GM12891 (cell line): ENCODE measurements at places on chromosomes 3 and 15.
A peak's percentile ranks its signal among the peaks of the same experiment; 100 is the strongest.

DNA sequence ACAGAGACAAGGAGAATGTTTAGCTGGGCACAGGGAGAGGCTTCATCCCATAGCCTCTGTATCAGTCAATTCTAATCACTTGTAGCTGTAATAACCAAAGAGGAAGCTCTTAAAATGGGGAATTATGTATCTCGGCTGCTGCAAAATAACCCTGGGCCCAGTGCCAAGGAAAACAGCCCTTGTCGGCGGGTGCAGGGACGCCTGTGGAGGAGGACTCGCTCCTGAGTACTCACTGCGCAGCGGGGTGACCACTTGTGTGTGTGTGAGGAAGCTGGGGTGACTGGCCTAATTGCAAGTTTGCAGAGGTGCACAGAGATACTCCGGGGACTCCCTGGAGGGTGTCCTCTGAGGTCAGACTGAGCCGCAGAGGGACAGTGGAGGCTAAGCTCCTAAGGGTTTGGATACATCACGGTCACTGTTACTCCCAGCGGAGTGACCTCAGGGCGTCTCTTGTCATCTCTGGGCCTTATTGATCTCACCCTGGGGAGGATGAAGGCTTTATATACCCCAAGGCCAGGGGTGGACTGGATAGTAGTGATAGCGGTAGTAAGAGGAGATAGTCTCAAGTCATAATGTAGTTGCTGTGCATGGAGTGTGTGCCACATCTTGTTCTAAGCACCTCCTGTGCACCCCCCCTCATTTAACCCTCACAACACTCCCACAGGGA lies 37.2 kb downstream of the SLC6A6 start:
- no peak for DNase-seq

DNA sequence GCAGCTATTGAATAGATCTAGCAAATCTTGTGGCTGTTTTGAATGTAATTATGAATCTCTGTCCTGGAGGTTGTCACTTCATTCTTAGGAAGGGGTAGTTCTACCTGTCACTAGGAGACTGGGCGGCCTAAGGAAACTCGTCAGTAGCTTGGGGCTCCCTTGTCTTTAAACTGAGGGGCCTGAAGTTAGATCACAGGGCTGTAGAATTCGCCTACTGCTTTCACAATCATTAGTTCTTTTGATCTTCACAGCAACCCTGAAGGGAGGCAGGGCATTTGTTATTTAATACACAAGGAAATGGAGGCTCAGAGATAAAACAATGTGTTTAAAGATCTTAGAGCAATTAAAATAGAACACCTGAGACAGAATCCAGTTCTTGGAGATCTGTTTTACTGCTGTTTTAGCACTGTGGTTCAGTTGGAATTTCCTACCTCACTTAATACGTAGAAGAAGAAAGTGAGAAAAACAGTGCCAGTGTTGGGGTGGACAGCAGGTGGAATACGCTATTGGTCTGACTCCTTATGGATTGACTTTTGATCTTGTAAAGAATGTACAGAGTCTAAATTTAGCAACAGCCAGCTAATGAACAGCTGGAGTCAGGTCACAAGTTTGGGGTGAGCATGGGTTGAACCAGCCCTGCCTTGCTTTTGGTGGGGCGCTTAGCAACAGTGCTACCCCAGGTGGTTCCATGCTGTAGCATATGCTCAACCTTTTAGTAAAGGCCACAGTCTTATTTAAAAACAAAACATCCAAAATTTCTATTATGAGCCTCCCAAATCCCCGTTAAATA lies 71.4 kb upstream of the BHLHE40 start:
- no peak for DNase-seq

DNA sequence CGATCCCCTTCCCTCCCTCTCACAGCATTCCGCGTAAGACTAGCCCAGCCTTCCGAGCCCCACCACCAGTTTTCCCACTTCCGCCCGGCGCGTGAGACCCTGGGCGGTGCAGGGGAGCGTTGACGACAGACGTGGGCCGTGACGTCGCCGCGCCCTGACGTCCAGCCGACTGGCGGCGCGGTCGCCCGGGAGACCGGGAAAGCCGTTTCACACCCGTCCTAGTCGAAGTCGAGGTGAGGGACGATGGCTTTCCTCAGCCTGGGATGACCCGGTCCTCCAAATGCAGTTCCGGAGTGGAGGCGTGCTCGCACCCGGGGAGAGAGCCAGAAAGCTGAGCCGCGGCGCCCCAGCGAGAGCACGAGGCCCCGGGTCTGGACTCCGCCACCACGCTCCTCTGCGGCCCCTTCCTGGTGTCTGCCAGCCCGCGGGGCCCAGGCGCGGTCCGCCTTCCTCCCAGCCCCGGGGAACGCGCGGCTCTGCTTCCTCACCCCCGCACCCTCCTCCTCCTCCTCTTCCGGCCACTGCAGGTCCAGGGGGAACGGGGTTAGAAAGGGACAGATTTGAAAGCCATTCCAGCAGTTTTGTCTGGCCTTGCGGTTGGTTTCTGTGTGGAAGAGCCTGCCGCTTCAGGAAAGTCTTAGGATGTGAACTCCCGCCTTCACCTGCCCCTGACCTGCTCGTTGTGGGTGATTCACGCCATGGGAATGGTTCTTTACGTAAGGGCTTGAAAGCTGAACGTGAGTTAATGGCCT lies at the start of gene LEKR1:
Gene LEKR1, plus strand, starts transcription at position 210 of the 752 bp plus-strand sequence. CDS start 2,977 bp downstream, outside the sequence.
- DNase-seq, result peak; percentile 74

- peak; percentile 68 for DNase-seq
Observed at GRCh38 chr15:66293419-66294156, at the start of gene DIS3L. Gene DIS3L (plus strand): TSS chr15:66293568. CDS start chr15:66293597, 29 bp downstream.

DNA sequence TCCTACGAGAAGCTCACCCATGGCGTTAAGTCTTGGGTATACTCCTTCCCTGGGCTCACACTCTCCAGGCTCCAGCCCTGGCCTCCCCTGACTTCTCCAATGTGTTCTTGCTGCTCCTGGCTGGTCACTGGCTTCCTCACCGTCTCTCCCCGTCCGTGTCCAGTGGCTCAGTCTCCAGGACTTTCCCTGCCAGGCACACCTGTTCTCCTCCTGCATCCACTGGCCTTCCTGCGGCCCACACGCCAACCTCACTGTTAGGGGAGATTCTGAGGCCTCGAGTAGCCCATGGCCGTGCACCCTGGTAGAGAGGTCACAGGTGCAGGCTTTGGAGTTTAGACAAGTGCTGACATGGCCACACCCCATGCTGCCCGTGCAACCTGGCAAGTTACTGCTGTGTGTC lies 91.9 kb upstream of the SNRPA1 start:
- no peak for DNase-seq

DNA sequence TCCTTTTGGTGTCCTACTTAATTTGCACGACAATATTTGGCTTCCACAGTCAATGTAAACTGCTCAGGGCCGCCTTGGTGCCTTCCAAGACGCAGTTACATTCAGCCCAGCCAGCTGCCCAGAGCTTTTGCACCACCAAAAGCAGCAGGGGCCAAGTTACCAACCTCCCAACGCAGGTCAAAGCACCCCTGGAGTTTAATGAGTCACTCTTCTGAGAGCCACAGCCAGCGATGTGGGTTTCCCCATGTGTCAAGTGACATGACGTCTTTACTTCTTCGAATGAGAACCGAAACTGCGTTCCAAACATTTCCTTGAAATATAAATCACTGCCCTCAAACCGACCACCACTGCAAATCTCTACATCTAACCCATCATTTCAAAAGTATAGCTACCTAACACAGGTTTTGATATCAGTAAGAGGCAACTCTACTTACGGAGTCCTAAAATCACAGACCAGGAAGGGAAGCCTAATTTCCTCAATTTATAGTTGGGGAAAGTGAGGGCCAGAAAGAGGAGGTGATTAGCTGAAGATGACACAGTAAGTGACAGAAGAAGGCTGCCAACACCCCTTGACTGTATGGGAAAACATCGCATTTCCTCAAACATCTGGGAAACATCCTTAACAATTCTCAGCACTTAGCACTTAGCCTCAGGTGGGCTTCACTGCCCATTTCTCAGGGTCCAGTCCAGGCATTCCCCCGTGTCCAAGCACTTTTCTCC lies 24.5 kb downstream of the MB21D2 start:
- DNase-seq, result peak; percentile 32
